ENCODE measurements at places on chromosomes 11 and 22. TPM values are rescaled to one million over a fixed set of nuclear protein-coding genes. Genes with fewer than 3 reads are reported as not detected.

MPZL2 gene
- total RNA-seq, result 13.1 TPM

GRCh38 chr11:73012121-73012863 lies 129.8 kb downstream of the FCHSD2 start:
- DNase-seq, result no peak

GRCh38 chr11:73414977-73415651 lies 38.9 kb downstream of the RELT start:
- no peak for DNase-seq

GRCh38 chr22:50609599-50609998 lies 9.0 kb downstream of the MAPK8IP2 start:
- no peak for DNase-seq
